ENCODE measurements at places on chromosomes 13 and 19.

GRCh38 chr13:40406405-40407120, 259.9 kb downstream of the FOXO1 start:
- no peak for DNase-seq

DNA sequence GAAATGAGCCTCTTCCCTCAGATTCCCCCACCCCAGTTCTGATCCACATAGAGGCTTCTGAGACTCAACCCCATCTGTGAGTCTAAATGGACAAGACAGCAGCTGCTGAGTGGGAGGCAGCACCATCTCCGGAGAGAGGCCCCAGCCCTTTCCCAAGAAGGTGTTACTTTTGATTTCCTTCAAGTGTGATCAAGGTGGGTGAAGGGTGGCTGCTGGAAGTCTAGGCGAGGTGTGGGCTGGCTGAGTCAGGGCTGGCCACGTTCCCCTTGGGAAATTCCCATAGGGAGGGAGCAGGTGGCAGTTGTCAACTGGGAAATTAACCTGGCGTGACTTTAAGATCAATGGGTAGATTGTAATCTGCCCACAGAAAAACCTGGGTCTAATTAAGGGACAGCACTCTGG, 148.0 kb downstream of the FOXO1 start:
- DNase-seq: no peak

- no peak for DNase-seq
These were observed 163.7 kb upstream of the KL start for GRCh38 chr13:32852526-32852925.

GRCh38 chr19:33388231-33388724, 14.8 kb downstream of the CEBPG start:
- no peak for DNase-seq

DNA sequence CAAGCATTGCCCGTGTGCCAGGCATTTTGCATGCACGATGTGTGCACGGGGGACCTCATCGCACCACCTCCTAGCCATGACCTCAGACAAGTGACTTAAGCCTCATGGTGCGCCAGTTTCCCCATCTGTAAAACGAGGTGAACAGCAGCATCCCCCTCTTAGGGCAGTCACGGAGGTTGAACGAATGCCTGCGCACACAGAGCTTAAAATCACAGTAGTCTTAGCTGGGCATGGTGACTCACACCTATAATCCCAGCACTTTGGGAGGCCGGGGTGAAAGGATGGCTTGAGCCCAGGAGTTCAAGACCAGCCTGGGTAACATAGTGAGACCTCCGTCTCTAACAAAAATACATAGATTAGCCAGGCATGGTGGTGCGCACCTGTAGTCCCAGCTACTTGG, 48.6 kb downstream of the PIN1 start:
- DNase-seq: no peak

- no peak for DNase-seq
These were observed 9.8 kb downstream of the KCTD15 start for GRCh38 chr19:33806434-33806881.

GRCh38 chr13:110713981-110714796, 689 bp downstream of the ING1 start:
- no peak for DNase-seq

- DNase-seq: no peak
These were observed 164.3 kb downstream of the DCT start for GRCh38 chr13:94315188-94315587.

GRCh38 chr13:33401238-33401637, 115.7 kb upstream of the STARD13 start:
- DNase-seq: peak; percentile 72

GRCh38 chr19:49761625-49762311, 1.3 kb downstream of the TSKS start:
- DNase-seq: no peak

All from NCI-H2107 (cell line).